Omental fat pad (tissue), 4 donors: ENCODE measurements at places on chromosomes 11 and 22. TPM values are rescaled to one million over a fixed set of nuclear protein-coding genes. Genes with fewer than 3 reads are reported as not detected.

The H19 gene
- total RNA-seq: 569 TPM

The CRYBB1 gene
- total RNA-seq: 2.1 TPM

The PTPRCAP gene
- 6.3 TPM for total RNA-seq

The OR52H1 gene
- total RNA-seq: 1.8 TPM

The PARVG gene
- 38.0 TPM for total RNA-seq

The DERL3 gene
- total RNA-seq: 0.96 TPM

The FBLN1 gene
- total RNA-seq: 131 TPM

- no peak for DNase-seq
Measured at GRCh38 chr11:64976651-64977050, 4.7 kb upstream of the MAJIN start.

DNA sequence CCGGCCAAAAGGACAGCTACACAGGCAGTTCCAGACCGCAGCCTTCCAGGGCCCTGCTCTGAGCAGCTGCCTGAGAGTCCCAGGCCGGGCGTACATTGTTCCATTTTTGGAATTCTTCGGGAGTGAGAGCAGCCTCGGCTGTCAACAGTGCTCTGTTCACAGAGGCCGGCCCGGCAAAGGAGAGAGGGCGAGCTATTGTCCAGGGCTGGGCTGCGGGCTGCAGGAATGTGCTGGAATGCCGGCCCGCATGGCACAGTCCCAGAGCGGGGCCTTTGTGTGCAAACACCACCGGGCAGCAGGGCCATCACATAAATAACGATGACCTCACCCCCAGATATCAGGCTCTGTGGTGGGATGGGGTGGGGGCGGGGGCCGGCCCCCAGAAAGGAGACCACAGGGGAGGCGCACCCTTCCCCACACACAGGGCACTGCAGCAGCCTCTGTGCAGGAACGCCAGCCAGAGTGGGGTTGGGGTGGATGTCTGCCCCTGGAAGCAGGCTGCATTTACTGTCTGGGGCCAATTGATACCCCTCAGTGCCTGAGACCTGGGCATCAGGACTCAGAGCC is 15.8 kb downstream of the LINC01488 start:
- DNase-seq: no peak

DNA sequence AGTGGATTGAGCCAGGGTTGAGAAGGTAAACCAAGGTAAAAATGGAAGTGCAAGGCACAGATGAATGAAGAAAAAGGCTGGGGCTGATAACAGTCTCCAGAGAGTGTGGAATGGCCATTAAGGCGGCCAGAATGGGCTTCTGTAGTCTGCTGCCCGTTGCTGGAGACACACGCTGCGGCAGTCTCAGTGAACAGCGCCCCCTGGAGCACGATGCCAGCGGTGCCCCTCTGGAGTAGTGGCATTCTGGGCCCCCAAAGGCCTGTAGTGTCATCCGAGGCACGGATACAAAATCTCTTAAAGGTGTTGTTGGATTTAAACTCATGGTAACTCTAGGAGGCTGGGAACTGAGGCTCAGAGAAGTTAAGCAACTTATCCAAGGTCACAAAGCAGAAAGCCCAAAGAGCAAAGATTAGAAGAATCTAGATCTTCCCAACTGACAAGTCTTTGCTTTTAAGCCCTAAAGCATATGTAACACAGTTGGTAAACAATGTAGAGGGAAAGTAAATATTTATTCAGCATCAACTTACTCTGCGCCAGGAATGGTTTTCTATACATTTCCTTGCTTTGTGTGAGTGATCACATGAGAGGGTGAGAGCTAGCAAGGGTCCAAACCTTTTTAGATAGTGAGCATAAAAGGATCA is 18.2 kb downstream of the KCNJ1 start:
- peak; percentile 47 for DNase-seq

DNA sequence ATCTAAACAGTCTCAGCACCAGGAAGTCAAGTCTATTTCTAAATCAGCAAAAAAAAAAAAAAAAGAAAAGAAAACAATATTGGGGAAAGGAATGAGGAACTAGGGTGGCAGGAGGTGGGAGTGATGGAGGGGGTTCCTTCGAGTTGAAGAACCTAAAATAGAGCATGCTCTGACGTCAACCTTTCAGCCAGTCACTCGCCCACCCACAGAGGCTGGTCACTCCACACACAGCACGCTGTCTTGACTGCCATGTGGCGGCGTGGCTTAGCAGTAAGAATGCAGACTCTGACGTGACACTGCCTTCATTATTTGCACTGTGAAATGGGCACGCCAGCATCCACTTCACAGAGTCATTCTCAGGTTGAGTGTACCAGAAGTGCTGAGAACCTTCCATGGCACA is 48.3 kb downstream of the LARGE1 start:
- no peak for DNase-seq

DNA sequence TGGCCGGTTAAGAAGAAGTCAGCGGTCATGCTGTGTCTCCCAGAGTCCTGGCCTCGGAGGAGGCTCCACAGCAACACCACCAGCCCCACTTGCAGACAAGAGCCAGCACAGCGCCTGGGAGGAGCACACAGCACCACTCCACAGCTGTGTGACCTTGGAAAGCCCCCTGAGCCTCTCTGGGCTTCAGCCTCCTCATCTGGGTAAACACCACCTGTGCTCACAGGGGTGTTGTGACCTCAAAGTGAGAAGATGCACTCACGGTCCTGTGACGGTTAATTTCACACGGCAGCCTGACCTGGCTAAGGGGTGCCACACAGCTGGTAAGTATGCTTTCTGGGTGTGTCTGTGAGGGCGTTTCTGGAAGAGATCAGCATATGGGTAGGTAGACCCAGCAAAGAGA is 54.7 kb downstream of the PHF21B start:
- DNase-seq: no peak

- no peak for DNase-seq
Measured at GRCh38 chr11:84901991-84902390, 725.2 kb downstream of the DLG2 start.

DNA sequence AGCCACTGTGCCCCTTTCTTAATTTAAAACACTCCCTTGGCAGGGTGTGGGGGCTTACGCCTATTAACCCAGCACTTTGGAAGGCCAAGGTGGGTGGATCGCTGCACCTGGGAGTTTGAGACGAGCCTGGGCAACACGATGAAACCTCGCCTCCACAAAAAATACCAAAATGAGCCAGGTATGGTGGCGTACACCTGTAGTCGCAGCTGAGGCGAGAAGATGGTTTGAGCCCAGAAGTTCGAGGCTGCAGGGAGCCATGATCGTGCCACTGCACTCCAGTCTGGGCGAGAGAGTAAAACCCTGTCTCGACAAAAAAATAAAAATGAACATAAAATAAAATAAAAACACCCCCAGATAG is 45.0 kb downstream of the LINC01488 start:
- DNase-seq: no peak

- no peak for DNase-seq
Measured at GRCh38 chr11:131924457-131925201, 554.2 kb downstream of the NTM start.

- peak; percentile 40 for DNase-seq
Measured at GRCh38 chr11:125201525-125202141, 37.1 kb downstream of the PKNOX2 start.

- DNase-seq: no peak
Measured at GRCh38 chr22:39574779-39575551, 4.4 kb downstream of the CACNA1I start.

- no peak for DNase-seq
Measured at GRCh38 chr11:19433367-19433766, 192.6 kb upstream of the E2F8 start.

GRCh38 chr11:61950035-61950547 is at the start of gene BEST1:
BEST1 (plus strand) TSS chr11:61950351; CDS start chr11:61951807, 1,456 bp downstream.
- no peak for DNase-seq

DNA sequence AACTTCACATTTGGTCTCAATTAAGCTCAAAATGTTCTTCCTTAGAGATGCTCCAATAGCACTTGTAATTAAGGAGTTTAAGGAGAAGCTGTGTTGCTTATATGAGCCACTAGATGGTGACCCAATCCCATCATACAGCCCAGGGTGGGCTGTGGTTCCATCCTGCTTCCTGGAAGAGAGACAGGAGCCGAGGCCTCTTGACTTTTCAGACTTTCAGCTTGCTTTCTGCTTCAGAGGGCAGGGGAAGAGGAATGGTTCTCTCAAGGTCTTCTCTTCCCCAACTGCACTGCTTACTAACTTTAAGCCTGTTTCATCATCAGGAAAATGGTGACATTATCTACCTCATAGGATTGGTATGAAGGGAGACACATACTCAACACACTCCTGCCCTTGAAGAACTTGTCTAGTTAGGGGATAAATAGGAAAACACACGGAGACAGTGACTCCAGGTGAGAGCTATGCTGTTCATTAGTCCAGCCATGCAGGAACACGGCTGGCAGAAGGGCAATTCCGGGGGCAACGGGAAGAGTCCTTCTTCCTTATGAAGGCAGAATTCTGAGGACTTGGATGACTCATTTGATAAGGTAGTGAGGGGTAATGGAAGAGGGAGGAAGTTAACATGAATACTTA is 20.1 kb downstream of the TMEM218 start:
- DNase-seq: no peak

- DNase-seq: no peak
Measured at GRCh38 chr11:109196016-109196415, 226.0 kb upstream of the C11orf87 start.

- no peak for DNase-seq
Measured at GRCh38 chr11:2039198-2039759, 41.6 kb upstream of the H19 start.

GRCh38 chr22:32815059-32815458 is 13.6 kb downstream of the TIMP3 start:
- DNase-seq: no peak

DNA sequence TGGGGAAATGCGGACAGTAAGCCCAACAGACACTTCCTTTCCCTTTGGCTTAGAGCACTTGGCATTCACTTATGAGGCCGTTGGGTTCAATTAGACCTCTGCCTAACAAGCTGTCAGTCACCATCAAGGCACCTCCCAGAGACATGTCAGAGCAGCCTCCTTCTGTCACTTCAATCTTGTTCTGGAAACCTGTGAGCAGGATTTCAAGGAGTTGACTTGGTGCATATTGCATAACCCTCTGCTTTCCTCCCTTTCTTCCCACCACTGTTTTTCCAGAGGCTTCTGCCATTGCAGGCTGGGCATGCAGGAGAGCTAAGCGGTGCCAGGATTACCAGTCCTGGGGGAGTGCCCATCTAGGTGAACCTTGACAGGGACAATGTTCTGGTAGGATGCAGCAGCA is 484.2 kb upstream of the LRRC4C start:
- DNase-seq: no peak

- DNase-seq: no peak
Measured at GRCh38 chr11:74442636-74443035, 24.7 kb downstream of the KCNE3 start.
